ENCODE measurements at places on chromosomes 1 and 21.

DNA sequence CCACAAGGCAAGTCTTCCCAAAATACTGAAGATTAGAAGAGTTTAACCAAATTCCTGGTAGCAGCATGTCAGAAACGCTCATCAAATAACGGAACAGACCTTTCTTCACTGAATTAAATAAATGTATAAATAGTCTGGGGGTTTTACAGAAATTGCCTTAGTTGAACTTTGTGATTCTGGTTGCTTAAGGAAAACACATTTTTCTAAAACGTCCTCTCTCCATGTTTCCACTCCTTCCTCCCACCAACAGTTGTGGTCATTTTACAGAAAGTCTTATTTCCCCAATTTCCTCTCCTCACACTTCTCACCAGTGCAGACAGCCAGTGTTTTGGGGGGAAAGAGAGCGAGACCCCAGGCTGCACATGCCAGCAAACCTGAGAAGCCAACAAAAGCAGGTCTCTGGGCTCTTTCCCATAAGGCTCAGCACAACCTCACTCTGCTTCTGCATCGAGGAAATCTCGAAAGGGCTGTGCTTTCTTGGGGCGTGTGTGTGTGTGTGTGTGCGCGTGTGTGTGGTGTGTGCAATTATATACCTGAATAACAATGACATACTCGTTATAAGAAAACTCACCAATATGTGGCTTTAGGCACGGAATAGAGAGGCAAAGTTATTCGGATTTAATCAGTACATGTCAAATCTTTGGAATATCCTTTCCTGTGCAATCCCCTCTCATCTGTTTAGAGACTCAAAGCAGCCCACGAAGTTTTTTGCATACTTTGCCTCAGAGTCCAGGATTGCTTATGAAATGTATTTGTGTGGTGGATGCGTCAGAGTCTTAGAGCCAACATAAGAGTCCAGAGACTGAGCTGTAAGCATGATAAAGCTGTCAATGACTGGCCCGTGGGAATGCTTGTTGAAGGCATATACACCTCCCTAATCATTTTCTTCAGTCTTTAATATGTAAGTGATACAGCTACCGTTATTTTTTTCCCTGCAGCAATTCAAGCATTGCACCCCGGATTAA, 2.0 kb downstream of the KCNJ15 start:
- DNase-seq = no peak

DNA sequence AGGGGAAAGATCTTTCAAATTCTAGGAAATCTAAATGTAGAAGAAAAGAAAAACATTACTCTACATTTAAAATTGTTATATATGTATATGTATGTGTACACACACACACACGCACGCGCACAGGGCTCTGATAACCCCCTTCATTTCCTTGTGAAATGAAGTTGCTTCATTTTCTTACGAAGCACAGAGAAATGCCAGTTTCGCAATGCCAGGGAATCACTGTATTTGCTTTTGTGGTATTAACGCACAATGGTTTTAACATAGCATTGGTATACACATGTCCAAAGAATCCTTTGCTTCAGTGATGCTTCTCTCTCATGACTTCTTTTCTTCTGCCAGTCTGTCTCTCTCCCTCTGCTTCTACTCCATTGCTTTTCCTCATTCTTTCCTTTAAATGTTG, 8.4 kb upstream of the DDAH1 start:
- DNase-seq = no peak

DNA sequence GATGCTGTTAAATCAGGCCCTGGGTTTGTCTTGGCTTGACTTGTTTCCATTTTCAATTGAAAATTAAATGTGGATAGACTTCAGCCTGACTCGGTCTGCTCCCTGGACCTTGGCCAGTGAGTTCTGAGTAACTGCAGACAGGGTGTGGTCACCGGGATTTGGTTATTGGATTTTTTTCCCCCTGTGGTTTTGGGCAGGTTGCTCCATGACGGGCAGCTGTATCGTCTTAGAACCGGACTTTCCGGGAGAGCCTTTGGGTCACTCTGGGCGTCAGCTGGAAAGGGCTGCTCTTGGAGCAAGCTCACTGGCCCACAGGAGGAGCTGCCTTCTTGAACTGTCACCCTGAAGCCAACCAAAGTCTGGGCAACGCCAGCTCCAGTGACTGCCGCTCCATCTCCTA, 75.0 kb downstream of the CLIC6 start:
- DNase-seq = no peak

- DNase-seq = peak; percentile 3
Measured at GRCh38 chr1:86429835-86430234, 5.9 kb downstream of the CLCA2 start.

DNA sequence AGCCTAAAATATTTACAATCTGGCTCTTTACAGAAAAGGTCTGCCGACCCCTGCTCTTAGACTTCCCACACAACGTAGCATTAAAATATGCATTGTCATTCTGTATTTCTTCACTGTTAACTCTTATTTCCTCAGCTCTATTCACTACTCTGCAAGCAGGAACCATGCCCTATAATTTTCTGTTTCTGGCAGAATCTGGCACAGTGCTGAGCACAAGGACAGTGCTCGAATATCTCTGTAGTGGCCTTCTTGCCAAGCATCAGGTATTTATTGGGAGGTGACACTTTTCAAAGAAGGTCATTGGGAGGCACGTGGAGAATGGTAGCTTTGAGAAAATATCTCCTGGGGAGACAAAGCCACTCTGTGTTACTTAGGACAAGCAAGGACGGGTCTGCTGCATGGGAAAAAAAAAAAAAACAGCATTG, 77.9 kb downstream of the PSMG1 start:
- DNase-seq = no peak

Data from CD4-positive, alpha-beta T cell treated with Interleukin-10 for 1 hour (primary cell).